Frontal cortex (tissue), 4 donors: ENCODE measurements at places on chromosomes 5 and 9. TPM values are rescaled to one million over a fixed set of nuclear protein-coding genes. Genes with fewer than 3 reads are reported as not detected.

DNA sequence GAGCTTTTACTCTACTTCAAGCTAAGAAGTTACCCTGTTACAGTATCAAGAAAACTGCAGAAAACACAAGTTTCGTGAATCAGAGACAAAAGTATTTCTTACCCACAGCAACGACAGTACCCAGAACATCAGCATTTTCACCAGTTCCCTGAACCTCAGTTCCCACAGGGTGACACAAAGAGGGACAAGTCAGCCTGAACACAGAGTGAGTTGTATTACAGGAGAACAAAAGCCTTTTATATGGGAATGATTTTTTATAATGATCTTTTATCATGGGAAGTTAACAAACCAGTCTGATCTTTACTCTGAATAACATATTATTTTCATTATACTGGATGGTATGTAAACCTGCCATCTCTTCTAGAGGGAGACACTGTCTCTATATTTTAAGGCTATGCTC is 139.0 kb upstream of the ITGA1 start:
- DNase-seq = no peak

The MSMP gene
- 0.41 TPM for total RNA-seq

The CD74 gene
- 3.3 TPM for total RNA-seq

DNA sequence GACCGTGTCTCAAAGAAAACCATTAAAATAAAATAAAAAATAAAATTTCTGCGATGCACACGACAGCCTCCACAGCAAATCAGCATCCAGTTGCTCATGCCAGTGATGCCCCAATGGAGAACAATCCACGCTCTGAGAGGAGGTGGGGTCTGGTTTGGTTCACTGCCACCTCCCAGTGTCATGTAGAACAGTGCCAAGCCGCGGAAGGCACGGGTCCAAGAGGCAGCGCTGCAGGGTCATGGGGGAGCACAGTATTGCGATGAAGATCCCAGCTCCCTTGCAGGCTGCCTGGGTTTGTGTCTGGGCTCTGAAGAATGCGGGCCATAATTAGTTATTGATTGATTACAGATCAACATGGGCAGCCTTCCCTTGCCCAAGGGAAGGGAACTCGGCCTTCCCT is 6.1 kb upstream of the CACFD1 start:
- DNase-seq = no peak

The CEL gene
- 0.41 TPM for total RNA-seq

DNA sequence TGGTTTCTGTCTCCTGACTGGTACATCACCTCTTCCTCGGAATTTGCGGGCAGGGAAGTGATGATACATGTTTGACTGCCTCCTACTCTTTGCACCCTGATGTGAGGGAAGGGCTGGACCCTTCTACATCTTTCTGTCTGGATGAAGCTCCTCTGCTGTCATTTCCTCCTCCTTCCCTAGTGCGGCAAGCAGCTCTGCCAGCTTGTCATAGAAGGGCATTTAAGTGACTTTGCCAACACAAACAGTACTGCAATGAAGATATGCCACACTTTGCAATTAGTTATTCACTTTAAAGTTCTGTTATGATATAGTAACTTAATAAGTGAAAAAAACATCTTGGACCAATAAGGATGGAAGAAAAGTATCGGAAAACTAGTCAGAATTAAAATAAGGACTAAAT is 48.5 kb upstream of the ABL1 start:
- DNase-seq = no peak

DNA sequence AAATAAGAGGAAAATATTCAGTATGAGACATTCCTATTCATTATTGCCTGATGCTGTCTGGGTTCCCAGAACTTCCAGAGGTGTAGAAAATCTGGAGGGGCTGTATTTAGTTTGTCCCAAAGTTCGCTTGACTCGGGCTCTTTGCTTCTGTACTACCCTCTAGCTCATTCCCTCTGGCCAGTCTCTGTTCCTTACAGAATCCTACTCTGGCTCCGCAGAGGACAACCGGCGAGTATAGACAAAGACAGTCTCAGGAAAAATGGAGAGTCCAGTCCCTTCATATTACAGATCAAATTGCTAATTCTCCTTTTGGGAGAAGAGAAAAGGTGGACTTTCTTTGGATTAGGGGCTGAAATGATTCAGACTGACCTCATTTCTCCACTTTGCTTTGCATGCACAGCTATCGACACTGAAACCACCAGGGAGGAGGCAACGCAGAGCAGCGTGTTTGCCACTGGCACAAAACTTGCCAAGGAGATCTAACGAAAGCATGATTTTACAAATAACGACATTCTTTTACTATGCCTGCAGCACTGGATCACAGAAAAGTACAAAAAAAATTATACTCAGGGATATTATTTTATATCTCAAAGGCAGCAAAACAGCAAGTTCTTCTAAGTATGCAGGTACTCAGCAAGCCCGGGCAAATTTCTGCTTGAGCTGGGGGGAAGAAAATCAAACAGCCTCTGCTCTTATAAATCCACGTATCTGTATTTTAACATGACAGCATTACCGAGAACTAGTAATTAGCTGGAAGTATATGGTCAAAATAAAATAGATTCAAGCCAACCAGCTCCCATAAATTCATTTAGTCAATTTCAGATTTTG is 279.7 kb downstream of the NPR3 start:
- DNase-seq = no peak

- DNase-seq = no peak
Observed at GRCh38 chr5:148060881-148061280, 2.9 kb upstream of the SPINK5 start.

DNA sequence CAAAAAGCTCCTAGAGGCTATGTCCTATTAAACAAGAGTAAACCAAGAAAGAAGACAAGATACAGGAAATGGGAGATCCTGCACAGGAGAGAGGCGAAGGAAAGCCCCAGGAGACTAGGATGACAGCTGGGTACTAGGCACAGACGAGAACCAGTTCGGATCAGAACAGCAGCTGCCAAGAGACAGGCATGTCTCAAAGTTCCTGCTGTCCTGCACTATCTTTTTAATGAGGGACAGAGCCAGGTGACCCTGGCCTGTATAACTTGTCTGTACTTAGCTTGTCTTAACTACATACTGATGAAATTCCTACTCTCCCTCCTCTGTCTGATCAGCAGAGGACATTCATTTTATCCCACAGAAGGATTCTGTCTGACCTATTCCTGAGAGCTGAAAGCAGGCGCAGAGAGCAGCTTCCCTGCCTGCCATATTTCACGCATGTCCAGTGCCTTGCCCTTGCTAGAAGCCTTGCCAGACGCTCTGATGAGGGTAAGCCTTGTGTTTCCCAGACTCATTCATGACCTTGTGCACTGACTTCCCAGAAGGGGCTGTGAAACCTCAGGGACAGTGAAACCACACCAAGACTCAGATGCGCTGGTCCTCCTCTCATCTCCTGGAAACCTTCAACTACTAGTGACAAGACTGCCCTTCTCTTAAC is 24.7 kb downstream of the TSC1 start:
- no peak for DNase-seq

The TEX48 gene
- total RNA-seq = not detected

- no peak for DNase-seq
Observed at GRCh38 chr9:100167915-100168654, 69.0 kb downstream of the INVS start.

- no peak for DNase-seq
Observed at GRCh38 chr5:59354811-59355210, 538.7 kb downstream of the PDE4D start.

DNA sequence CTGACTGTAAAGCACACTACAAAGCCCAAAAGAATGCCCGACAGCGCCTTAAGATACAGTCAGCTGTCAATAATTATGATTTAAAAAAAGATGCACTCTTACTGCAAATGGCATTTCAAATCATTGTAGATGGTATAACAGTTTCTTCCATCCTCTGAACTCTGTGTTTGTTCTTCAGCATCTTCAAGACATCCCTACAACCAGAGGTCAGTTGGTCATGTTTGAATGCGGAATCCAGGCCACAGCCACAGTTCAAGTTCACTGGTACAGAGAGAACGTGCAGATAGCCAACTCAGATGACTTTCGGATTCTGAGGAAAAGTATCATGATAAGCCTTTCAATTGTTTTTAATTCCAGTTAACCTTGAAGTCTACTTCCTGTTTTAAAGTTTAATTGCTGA is 8.7 kb upstream of the MYOT start:
- DNase-seq = no peak

GRCh38 chr5:88226881-88227450 is 41.7 kb downstream of the TMEM161B start:
- no peak for DNase-seq

- no peak for DNase-seq
Observed at GRCh38 chr5:143181173-143181572, 222.3 kb downstream of the NR3C1 start.

DNA sequence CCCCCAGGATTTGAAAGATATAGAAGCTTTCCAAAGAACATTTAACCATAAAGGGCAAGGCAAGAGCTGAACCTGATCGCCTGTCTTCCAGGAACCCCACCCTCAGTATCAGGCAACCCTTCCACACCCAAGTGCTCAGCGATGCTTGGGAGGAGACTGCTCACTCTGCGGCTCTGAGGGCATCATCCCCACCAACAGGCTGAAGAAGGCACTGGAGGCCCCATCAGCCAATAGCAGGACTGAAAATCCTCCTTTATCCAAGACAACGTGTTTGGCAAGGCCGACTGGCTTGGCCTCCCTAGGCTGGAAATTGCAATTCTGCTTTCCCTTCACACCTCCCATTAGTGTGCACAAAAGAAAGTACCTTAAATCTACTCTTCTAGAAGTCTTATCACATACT is 1.4 kb upstream of the PPP2CA start:
- no peak for DNase-seq

DNA sequence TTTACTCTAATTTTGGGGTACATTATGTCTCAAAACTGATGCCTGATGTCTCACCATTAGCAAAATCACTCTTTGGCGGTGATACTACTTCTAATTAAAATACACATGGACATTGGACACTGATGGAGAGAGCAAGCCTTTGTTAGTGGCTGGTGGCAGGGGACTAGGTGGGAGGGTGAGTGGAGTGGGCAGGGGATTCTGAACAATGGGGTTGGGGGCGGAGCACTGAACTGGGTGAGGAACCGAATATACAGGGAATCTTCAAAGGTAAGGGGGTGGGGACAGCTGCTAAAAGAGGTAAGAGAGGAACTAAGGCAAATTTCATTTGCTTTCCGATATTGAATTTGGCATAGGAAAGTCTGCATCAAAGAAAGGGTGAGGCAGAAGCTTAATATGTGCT is 88.8 kb downstream of the CARTPT start:
- no peak for DNase-seq

GRCh38 chr9:71681708-71682272 is 86.5 kb downstream of the CEMIP2 start:
- no peak for DNase-seq

The IL9 gene
- total RNA-seq = not detected

GRCh38 chr9:107218829-107219485 is 64.1 kb upstream of the RAD23B start:
- no peak for DNase-seq

- no peak for DNase-seq
Observed at GRCh38 chr5:172690258-172691075, 49.4 kb downstream of the NEURL1B start.
